ENCODE measurements at places on chromosomes 3 and 15.

GRCh38 chr3:98361289-98361688, 7.6 kb downstream of the OR5K4 start:
- no peak for DNase-seq

DNA sequence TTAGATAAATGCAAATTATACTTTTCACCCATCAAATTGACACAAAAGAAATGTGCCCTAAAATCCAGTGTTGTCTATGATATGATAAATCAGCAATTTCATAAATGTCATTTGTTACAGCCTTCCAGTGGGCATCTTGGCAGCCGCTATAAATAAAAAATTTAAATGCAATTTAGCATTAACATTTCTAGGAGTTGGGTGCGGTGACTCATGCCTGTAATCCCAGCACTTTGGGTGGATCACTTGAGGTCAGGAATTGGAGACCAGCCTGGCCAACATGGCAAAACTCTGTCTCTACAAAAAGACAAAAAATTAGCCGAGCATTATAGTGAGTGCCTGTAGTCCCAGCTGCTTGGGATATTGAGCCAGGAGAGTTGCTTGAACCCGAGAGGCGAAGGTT, 65.9 kb upstream of the POMGNT2 start:
- no peak for DNase-seq

- DNase-seq, result no peak
Measured at GRCh38 chr3:194125442-194125841, 10.5 kb upstream of the HES1 start.

DNA sequence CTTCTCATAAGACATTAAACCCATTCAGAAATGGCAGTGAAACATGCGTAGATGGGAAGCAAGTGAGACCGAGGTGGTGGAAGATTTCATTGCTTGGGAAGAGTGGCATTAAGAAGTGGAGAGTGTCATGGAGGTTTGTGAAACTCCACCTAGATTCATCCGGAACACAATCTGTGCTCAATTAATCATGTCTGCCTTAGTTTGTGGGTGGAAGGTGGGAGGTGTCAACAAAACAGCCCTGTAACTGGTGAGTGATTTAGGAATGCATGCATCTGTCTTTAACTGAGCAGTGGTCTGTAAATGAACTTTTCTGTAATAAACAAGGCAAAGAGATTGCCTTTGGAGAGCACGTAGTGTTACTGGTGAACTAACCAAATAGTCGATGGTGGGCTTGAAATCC, 113.7 kb downstream of the WNT5A start:
- DNase-seq, result no peak

DNA sequence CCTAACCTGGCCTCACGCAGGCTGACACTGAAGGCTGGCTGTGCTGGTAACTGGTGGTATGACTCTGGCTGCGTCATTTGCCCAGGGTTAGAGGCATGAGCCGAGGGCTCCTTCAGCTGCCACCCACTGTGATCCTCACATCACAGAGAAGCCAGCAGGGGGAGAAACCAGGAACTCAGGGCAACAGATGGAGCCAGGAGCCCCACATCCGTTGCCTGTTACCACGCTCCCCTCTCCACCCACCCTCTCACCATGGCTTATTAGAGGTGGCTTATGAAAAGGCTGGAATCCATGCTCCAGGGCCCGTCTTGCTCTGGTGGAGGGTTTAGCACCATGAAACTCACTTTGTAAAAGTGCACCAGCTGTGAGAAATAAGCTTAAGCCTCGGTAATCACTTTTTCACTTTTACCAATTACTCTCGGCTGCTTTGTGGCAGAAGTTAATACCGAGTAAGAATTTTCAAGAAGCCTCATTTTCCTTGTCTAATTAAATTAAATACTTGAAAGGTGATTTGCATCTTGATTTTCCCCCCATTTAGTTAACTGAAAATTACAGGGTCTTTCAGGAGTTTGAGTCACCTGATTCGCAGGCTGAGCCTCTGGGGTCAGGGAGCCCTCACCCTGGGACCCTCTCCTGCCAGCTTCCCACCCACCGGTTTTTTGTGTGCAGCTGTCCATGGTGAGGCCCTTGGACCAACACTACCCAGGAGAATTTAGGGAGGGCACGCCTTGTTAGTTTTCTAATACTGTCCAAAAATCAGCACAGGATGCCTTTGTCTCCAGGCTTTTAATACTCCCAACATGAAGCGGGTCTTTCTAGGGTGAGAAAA, 60.9 kb downstream of the ASB7 start:
- no peak for DNase-seq

GRCh38 chr15:78317145-78317836, 17.9 kb upstream of the SKIC8 start:
- DNase-seq, result no peak

DNA sequence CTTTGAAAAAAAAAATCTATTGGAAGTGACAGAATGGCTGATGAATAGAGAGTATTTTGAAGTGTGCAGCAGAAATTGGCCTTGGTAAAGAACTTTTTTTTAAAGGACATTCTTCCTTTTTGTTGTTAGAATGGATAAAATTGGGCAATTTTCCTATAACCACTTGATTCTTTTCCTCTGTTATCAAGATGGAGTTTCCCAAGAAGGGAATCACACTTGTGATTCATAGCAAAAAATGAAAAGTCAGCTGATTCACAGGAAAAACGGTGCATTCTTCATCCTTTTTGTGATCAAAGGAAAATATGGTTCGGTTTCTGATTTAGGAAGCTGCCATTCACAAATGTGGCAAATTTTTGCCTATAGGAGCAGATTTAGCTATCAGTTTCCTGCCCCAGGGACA, 486.8 kb downstream of the GBE1 start:
- no peak for DNase-seq

GRCh38 chr3:130857336-130858026, 36.4 kb upstream of the ATP2C1 start:
- no peak for DNase-seq

DNA sequence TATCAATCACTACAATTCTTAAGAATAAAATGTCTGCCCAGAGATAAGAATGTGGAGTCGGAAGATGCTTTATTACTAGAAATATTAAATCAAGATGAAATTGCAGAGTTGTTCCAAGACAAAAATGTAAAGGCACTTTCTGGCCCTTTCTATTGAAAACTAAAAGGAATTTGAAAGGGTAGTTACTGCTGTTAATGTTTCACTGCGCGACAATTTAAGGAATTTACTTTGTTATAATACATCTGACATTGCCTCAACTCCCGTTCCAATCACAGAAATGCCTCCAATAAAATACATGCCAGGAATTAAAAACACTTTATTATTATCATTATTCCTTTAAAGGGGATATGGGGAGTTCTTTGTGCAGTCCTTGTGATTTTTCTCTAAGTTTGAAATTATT, 26.4 kb downstream of the RSL24D1 start:
- no peak for DNase-seq

DNA sequence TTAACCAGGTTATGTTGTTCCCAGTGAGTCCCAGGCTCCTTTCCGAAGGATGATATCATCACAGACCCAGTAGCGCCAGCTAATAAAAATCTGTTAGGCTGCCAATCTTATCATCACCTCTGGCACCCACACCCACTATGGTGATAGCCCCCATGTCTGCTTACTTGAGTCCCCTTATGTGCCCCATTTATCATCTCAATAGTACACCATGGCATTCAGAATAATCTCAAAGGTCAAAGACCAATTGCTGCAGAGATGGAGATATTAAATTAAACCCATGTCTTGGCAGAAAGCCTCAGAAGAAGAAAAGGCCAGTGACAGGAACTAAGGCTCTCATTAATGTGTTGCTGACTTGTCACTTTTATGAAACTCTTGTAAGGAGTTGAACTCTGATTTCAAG, 32.8 kb downstream of the CPNE4 start:
- no peak for DNase-seq

DNA sequence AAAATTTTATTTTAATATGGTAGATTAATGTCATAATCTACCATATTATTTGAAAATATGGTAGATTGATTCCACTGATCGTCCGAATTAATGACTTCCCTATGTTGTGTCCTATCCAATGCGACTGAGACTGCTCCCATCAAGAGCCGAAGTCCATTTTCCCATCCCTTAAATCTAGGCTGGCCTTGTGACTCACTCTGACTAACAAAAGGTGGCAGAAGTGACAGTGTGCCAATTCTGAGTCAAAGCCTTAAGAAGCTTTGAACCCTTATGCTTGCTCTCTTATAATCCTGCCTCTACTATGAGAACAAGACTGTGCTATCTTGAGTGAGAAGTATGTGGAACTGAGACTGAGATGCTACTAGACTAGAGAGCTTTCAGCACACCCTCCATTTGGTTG, 387.2 kb downstream of the ROBO1 start:
- no peak for DNase-seq

- no peak for DNase-seq
Measured at GRCh38 chr3:16255726-16256125, 9.0 kb downstream of the DPH3 start.

GRCh38 chr15:101050623-101051290, 131.6 kb downstream of the LRRK1 start:
- DNase-seq, result no peak

DNA sequence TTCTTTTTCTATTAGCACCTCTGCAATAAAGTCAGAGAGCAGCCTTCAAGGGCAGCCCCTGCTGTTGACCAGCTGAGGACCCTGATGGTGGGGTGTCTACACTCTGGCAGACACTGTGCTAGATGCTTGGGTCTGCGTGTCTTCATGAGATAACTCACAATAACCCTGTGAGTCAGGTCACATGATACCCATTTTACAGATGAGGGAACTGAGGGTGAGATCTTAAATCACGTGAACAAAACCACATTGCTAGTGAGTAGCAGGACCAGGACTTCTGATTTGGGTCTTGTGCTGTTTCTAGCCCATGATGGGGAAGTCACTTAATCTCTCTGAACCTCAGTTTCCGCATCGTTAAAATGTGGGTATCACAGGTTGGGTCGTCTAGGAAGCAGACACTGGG, 118.5 kb upstream of the LIPC start:
- DNase-seq, result no peak

DNA sequence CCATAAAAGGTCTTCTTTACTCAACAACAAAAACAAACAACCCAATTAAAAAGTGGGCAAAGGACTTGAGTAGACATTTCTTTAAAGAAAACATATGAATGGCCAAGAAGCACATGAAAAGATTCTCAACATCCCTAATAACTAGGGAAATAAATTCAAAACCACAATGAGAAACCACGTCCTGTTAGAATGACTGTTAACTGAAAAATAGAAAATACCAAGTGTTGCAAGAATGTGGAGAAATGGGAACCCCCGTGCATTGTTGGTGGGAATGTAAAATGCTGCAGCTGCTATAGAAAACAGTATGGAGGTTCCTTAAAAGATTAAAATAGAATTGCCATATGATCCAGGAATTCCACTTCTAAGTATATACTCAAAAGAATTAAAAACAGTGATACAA, 34.8 kb downstream of the NMNAT3 start:
- no peak for DNase-seq

- peak; percentile 12 for DNase-seq
Measured at GRCh38 chr3:63993653-63994079, 29.6 kb downstream of the PSMD6 start.

- no peak for DNase-seq
Measured at GRCh38 chr15:84111575-84111974, 124.0 kb upstream of the GOLGA6L4 start.

DNA sequence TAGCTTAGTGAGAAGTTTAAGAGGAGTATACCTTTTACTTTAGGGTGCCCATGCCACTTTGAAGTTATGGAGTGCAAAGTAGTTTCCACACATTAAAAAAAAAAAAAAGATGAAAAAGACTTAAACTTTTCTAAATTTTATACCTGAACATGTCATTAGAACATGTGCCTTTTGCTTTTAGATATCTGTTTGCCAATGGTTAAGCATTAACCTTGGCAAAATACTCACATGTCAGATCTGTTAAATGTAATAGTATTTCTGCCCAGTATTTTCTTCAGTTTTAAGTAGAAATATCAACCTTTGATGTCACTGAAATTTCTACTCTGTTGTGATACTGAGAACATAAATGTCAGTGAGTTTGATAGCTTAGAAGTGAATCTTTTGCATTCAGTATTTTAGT, 12.2 kb downstream of the ZFAND6 start:
- no peak for DNase-seq

DNA sequence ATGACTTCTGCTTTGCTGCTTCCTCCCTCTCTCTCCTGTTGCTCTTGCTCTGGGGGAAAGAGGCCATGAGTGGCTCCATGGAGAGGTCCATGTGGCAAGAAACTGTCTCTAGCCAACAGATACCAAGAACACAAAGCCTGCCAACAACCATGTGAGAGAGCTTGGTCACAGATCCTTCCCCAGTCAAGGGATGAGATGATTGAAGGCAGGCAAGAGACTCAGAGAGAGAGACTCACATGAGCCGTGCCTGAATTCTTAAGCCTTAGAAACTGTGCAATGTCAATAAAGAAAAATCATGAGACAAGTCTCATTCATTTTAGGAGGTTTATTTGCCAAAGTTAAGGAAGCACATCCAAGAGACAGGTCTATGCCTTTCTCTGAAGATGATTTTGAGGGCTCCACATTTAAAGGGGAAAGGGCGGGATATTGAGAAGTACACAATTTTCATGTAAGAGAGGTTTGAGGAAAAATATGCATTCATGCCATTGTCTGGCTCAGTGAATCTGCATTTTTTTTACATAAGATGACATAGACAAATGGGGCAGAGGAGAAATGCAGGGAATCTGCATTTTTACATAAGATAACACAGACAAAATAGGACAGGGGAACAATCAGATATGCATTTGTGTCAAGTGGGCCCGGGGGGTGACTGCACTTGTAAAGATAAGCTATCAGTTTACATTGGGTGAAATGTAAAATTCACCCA, 59.5 kb upstream of the SUCLG2 start:
- no peak for DNase-seq

GRCh38 chr15:71275098-71275497, 159.8 kb downstream of the THSD4 start:
- no peak for DNase-seq

DNA sequence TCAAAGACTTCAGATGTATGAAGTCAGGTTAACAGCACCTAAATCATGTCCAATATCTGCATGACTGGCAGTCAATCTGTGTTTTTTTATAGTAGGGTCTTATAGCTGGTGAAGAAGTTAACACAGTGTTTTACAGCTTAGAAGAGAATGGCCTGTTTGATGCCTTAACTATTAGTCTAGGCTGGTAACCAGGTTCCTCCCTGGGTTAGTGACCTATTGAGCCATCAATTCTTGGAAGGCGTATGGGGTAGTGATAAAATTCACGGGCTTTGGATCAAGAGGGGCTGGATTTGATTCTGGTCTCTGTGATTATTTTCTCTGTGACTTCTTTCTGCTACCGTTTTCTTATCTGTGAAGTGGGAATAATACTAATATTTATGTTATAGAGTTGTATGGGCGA, 16.0 kb upstream of the TNFSF10 start:
- DNase-seq, result no peak
